ENCODE measurements at places on chromosomes 16 and 17.

DNA sequence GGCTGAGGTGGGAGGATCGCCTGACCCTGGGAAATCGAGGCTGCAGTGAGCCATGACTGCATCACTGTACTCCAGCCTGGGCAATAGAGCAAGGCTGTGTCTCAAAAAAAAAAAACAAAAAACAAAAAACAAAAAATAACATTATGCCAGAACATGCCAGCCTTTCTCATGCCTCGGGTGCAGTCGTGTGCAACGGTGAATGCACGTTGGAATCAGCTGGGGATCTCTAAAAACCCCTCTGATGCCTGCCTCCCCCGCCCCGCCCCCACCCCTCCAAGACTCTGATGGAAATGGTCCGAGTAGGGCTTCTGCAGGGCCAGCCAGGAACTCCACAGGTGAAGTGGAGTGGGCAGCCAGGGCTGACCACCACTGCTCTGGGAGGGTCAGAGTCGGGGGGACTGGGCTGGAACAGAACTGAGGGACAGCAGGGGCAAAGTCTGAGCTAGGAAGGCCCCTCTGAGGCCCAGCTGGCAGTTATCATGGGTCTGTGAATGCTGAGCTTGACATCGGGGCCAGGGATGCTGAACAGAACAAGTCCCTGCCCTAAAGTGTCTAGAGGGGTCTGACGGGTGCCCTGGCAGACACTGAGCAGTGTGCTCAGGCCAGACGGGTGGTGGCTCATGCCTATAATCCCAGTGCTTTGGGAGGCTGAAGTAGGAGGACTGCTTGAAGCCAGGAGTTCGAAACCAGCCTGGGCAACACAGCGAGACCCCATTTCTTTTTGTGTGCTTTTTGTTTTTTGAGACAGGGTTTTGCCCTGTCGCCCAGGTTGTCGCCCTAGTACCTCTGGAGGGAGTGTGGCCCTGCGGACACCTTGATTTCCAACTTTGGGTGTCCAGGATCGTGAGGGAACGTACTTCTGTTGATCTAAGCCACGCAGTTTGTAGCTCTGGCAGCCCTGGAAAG is 193.4 kb upstream of the GSE1 start:
- DNase-seq: no peak

- no peak for DNase-seq
Measured at GRCh38 chr17:50480854-50481490, 2.3 kb downstream of the RSAD1 start.

DNA sequence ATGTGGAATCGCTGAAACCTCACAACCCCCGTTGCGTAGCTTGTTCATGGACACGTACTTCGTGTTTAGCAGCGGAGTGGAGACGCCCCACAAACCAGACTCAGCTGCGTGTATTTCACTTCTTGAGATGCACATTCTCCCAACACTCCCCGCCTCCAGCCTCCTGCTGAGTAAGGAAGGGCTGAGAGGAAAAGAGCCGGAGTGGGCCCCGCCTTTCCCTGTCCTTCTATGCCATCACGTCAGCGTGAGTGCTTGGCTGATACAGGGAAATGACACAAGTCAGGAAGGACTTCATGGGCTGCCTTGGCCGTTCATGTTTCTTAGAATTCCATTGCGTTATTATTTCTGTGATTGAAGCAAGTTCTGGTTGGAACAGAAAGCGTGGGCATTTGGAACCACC is 68.6 kb upstream of the CBX4 start:
- DNase-seq: no peak

- peak; percentile 68 for DNase-seq
Measured at GRCh38 chr16:84718-85406, 6.8 kb downstream of the MPG start.

GRCh38 chr17:588519-588918 is 126.1 kb downstream of the VPS53 start:
- DNase-seq: no peak

DNA sequence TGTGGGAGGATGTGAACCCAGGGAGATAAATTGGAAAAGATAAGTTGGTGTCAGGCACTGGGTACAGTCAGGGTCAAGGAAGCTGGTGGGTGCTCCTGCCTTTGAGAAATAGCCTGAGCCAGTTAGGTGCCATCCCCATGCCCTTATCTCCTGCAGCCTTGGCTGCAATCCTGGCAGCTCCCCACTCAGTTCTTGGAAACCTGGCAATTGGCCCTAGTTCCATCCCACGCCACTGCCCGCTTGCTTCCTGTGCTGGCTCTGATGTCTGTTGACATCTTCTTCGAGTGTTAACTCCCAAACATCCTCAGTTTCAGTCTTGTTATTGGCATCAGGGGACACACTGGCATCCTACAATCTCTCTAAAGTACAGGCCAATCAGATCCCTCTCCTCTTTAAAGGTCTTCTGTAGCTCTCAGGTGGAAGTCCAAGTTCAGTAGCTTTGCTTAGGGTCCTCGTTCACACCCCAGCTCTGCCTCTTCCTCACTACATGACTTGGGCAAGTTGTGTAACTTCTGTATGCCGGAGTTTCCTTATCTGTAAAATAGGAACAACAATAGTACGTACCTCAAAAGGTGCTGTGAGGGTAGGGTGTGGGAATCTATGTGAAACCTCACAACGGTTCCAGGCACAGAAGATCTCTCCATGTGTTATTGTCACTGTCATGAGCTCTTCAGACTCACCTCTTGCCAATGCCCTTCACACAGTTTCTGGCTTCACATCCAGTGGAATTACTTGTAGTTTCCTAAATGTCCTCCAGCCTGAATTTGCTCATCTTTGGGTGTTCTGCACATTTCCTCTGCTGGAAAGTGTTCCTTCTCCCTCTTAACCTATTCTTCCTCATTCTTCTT is 13.5 kb upstream of the PRKAR1A start:
- no peak for DNase-seq

DNA sequence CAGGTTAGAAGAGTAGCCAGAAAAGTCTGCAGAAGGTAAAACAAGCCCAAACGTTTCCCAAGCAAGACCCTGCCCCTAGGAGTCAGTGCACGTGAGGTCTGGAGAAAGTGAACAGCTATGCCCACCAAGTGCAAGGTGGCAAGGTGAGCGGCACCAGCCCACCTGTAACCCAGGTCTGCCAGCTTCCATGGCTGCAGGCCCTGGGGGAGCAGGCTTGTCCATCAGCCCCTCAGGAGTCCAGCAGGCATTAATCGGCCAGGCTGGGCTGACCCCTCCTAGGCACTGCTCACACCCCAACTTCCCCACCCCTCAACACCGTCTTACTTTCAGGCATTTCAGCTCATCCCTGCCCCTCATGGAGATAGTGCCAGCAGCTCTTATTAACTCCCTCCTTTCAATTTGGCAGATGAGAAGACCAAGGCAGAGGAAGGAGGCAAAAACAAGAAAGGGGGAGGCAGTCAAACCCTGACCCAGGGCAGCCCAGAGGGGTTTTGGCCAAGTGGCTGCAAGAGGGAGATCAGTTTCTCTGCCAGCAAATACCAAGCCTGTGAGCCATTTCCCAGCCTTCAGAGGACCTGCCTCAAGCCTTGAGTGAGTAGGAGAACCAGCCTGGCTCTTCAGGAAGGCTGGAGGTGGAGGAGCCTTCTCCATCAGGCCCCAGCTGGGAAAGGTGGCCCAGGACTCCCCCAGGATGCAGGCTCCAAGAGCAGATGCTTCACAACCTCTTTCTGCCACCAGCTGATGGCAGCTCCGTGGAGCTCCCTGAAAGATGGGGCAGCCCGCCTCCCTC is 14.7 kb downstream of the BEAN1 start:
- DNase-seq: no peak

- DNase-seq: no peak
Measured at GRCh38 chr16:19997734-19998133, 76.0 kb downstream of the GPR139 start.

- no peak for DNase-seq
Measured at GRCh38 chr17:48134912-48135480, 27.4 kb downstream of the SNX11 start.

All from GM12892 (cell line).